ENCODE measurements at places on chromosomes 7 and 10.

GRCh38 chr7:43658718-43659548 is 70.4 kb downstream of the COA1 start:
- DNase-seq, result peak; percentile 87
- H3K4me1 ChIP-seq, result peaks cover 24% of the 10 kb centered on the region
- no peaks in the 10 kb centered on the region for H3K27me3 ChIP-seq
- no peaks in the 10 kb centered on the region for H3K36me3 ChIP-seq

- H3K36me3 ChIP-seq, result no peaks in the 10 kb centered on the region
- no peaks in the 10 kb centered on the region for H3K27me3 ChIP-seq
- no peak overlapping the region for H3K27ac ChIP-seq
- H3K4me1 ChIP-seq, result peaks cover 20% of the 10 kb centered on the region
- DNase-seq, result no peak
Observed at GRCh38 chr7:17118412-17118811, 180.0 kb upstream of the AHR start.

- H3K4me3 ChIP-seq, result no peak overlapping the region
- H3K27me3 ChIP-seq, result no peaks in the 10 kb centered on the region
- peak; percentile 48 for DNase-seq
- no peaks in the 10 kb centered on the region for H3K36me3 ChIP-seq
- no peak overlapping the region for H3K27ac ChIP-seq
- peaks cover 8% of the 10 kb centered on the region for H3K4me1 ChIP-seq
Observed at GRCh38 chr7:30886608-30887011, 25.0 kb upstream of the AQP1 start.

- DNase-seq, result no peak
- H3K4me3 ChIP-seq, result no peak overlapping the region
- no peaks in the 10 kb centered on the region for H3K4me1 ChIP-seq
- H3K27ac ChIP-seq, result no peak overlapping the region
- H3K27me3 ChIP-seq, result peaks cover 24% of the 10 kb centered on the region
- no peaks in the 10 kb centered on the region for H3K36me3 ChIP-seq
Observed at GRCh38 chr10:6657196-6657595, 77.1 kb upstream of the PRKCQ start.

DNA sequence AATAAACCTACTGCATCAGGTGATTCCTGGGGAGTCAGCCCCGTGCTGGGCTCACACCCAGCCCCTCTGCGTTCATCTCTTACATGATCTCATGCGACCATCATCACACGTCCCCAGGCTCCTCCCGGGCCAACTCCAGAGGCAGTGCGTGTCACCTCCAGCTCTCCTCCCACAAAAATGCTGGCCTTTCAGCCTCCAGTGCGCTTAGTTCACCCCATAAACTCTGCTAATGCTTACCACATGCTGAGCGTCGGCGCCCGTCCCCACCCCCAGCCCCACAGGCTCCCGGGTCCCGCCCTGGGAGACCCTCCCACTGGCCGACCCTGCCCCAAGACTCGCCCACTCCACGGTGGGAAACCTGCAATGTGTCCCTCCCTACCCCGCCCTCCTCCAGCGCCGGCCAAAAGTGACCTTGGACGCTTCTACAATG is 816 bp upstream of the SDK1 start:
- no peak overlapping the region for H3K27ac ChIP-seq
- peak overlapping the region; percentile 42 for H3K4me3 ChIP-seq
- H3K4me1 ChIP-seq, result no peaks in the 10 kb centered on the region
- peaks cover 22% of the 10 kb centered on the region for H3K27me3 ChIP-seq
- peak; percentile 6 for DNase-seq

GRCh38 chr10:4137299-4137698 is 352.3 kb upstream of the KLF6 start:
- no peak overlapping the region for H3K27ac ChIP-seq
- DNase-seq, result no peak
- H3K4me1 ChIP-seq, result peaks cover 11% of the 10 kb centered on the region
- H3K4me3 ChIP-seq, result no peak overlapping the region
- no peaks in the 10 kb centered on the region for H3K27me3 ChIP-seq

GRCh38 chr7:8063706-8064297 is 95.2 kb downstream of the GLCCI1 start:
- H3K4me1 ChIP-seq, result peaks cover 18% of the 10 kb centered on the region
- H3K27ac ChIP-seq, result no peak overlapping the region
- DNase-seq, result peak; percentile 6
- 0 out of 2 replicates have a peak, but pooled peaks cover 3% of the 10 kb centered on the region for H3K36me3 ChIP-seq
- H3K4me3 ChIP-seq, result no peak overlapping the region

DNA sequence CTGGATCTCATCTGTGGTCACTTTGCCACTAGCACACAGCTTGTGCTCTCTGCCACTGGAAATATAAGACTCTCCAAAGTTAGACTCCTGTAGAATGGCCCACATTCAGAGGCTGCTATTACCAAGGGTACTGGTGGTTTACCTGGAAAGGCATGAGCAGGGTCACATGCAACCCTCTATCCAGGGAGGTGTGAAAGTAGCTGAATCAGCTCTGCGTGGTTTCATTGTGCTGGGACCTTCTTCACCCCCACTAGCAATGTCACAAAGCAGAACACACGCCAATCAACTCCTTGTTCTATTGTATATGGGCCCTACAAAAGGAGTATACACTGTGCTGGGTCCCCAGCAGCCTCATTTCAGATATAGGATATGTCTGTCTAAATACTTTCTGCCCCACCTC is 353.6 kb upstream of the AUTS2 start:
- H3K36me3 ChIP-seq, result no peaks in the 10 kb centered on the region
- H3K4me1 ChIP-seq, result no peaks in the 10 kb centered on the region
- no peak overlapping the region for H3K4me3 ChIP-seq
- DNase-seq, result no peak
- H3K27me3 ChIP-seq, result no peaks in the 10 kb centered on the region
- no peak overlapping the region for H3K27ac ChIP-seq

- peak overlapping the region; percentile 57 for H3K27ac ChIP-seq
- no peaks in the 10 kb centered on the region for H3K27me3 ChIP-seq
- peaks cover 19% of the 10 kb centered on the region for H3K4me1 ChIP-seq
- H3K36me3 ChIP-seq, result no peaks in the 10 kb centered on the region
Observed at GRCh38 chr7:95011146-95011928, 103.9 kb downstream of the PPP1R9A start.

GRCh38 chr7:135812148-135812547 is 63.5 kb upstream of the FAM180A start:
- H3K4me3 ChIP-seq, result no peak overlapping the region
- no peak overlapping the region for H3K27ac ChIP-seq
- DNase-seq, result no peak

DNA sequence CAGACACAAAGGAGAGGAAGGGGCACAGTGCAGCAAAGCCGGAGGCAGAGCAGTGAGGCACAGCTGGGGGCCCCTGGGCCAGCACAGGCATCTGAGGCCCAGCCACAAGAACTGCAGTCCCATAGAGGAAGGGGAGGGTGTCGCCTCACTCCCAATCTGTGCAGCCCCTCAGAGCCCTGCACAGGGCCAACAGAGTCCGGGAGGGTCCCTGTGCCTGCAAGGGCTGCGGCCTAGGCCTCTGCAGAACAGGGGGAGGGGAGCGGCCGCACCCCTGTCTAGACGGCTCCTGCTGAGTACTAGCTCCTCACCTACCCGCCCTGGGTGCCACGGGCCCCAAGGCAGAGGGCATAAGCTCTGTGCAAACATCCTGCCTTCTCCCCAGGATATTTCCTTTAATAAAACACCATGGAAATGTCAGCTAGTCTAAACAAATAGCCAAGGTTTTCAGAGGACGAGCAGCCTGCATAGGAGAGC is 32.4 kb upstream of the RET start:
- no peaks in the 10 kb centered on the region for H3K4me1 ChIP-seq
- H3K36me3 ChIP-seq, result no peaks in the 10 kb centered on the region
- H3K4me3 ChIP-seq, result no peak overlapping the region
- DNase-seq, result no peak
- H3K27me3 ChIP-seq, result no peaks in the 10 kb centered on the region

- peaks cover 28% of the 10 kb centered on the region for H3K27me3 ChIP-seq
- DNase-seq, result no peak
- no peaks in the 10 kb centered on the region for H3K4me1 ChIP-seq
- no peaks in the 10 kb centered on the region for H3K36me3 ChIP-seq
Observed at GRCh38 chr7:50358779-50359178, 54.3 kb downstream of the IKZF1 start.

DNA sequence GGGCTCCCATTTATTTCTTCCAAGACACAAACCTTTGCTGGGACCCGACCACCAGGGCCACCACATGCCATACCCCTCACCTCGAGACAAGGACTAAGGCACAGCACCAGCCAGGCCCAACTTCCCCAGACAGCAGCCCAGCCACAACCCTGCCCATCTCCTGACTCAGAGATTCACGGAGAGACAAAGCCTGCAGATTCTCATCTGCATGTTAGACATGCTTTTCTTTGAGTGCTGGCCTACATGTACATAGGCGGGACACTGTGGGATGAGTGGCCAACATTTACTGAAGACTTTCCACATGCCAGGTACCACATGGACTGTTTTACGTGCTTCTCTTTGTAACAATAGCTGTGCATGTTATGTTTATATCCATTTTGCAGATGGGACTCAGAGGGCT is 221.3 kb upstream of the ZMIZ1 start:
- no peak overlapping the region for H3K4me3 ChIP-seq
- peak; percentile 33 for DNase-seq
- H3K36me3 ChIP-seq, result no peaks in the 10 kb centered on the region
- H3K4me1 ChIP-seq, result peaks cover 8% of the 10 kb centered on the region
- no peak overlapping the region for H3K27ac ChIP-seq

GRCh38 chr7:69457595-69458504 is 140.4 kb upstream of the AUTS2 start:
- peaks cover 10% of the 10 kb centered on the region for H3K4me1 ChIP-seq
- H3K27ac ChIP-seq, result no peak overlapping the region
- H3K4me3 ChIP-seq, result no peak overlapping the region
- no peaks in the 10 kb centered on the region for H3K27me3 ChIP-seq

- DNase-seq, result no peak
- no peak overlapping the region for H3K4me3 ChIP-seq
- H3K36me3 ChIP-seq, result no peaks in the 10 kb centered on the region
- no peaks in the 10 kb centered on the region for H3K27me3 ChIP-seq
- peaks cover 42% of the 10 kb centered on the region for H3K4me1 ChIP-seq
- H3K27ac ChIP-seq, result no peak overlapping the region
Observed at GRCh38 chr10:4515721-4516120, 310.3 kb upstream of the AKR1E2 start.

DNA sequence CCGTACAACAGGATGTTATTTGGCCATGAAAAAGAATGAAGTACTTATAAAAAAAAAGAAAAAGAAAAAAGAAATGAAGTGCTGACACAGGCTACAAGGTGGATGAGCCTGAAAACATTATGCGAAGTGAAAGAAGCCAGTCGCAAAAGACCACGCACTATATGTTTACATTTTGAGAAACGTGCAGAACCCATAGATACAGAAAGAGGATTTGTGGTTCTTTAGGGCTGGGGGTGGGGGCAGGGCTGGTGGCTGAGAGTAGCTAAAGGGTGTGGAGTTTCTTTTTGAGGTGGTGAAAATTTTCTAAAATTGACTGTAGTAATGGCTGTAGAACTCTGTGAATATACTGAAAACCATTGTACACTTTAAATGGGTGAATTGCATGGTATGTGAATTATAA is 86.0 kb upstream of the FAM20C start:
- H3K4me3 ChIP-seq, result no peak overlapping the region
- no peaks in the 10 kb centered on the region for H3K36me3 ChIP-seq
- no peak for DNase-seq
- peaks cover 11% of the 10 kb centered on the region for H3K4me1 ChIP-seq

DNA sequence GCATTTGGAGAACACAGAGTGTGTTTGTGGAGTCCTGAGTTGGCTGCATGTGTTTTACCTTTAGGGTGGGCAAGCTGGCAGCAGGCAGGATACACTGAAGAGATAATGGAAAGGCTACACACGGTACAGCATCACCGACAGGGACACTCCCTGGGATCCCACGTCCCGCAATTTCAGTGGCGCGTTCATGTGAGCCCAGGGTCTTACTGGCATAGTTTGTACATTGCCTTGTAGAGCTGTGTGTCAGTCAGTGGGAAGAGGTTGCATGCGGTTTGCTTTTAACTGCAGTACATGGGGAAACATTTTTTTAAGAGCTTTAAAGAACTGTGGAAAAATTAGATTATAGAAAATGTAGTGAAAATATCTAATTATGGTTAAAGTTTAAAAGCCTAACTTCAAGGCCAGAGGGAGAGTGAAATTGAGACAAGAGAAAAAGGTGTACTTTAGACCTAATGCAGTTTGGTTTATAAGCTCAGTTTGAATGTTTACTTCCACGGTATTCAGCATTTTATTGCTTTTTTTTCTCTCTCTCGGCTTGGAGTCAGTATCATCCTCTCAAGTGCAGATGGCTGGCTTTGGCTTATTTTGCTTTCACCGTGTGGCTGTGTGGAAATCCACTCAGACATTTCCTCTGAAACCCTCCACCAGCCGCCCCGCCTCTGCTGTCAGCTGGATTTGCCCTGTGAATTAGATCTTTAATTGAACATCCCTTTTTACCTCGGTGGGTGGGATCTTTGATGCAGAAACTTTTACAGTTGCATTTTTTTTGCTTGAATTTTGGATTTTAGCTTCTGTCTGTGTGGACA is 364.2 kb upstream of the COBL start:
- H3K36me3 ChIP-seq, result no peaks in the 10 kb centered on the region
- no peak overlapping the region for H3K27ac ChIP-seq
- no peak for DNase-seq
